Endothelial cell of umbilical vein (primary cell): ENCODE measurements at places on chromosomes 7 and 10. TPM values are rescaled to one million over a fixed set of nuclear protein-coding genes. Genes with fewer than 3 reads are reported as not detected.

FRMD4A gene
- 107 and 123 TPM in 2 replicates for polyA plus RNA-seq

TUBAL3 gene
- not detected in 2 replicates for polyA plus RNA-seq

ERVW-1 gene
- not detected in 2 replicates for polyA plus RNA-seq

EVX1 gene
- polyA plus RNA-seq = not detected in 2 replicates

DNA sequence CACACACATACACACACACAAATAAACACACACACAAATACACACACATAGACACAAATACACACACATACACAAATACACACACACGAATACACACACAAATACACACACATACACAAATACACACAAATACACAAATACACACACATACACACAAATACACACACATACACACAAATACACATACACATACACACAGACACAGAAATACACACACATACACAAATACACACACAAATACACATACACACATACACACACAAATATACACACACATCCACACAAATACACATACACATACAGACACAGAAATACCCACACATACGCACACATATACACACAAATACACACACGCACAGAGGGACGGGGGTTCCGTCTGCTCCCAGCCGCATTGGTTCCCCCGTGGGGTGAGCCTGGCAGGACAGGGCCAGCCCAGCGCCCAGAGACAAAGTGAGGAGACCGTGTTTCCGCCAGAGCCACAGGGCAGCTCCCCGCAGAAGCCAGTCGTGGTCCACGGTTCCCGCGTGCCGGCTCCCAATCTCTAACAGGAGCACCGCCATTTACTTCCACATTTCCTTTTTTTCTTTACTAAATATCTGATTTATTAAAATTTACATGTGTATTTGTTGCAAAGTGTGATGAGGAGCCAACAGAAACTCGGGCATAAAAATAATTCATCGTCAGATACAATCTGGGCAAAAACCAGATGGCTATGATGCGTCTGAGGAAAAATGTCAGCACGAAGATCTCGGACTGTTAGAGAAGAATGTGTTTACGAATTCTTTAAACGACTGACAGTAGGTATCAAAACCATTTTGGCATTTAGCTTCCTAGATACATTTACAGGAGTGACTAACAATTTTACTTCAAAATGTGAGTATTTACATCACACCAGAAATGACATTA is 3.1 kb upstream of the KNDC1 start:
- no peak for DNase-seq

GRCh38 chr10:93746844-93747284 is 10.9 kb upstream of the LGI1 start:
- DNase-seq = peak; percentile 2

GRCh38 chr7:118629898-118630438 is 405.5 kb downstream of the ANKRD7 start:
- no peak for DNase-seq

- no peak for DNase-seq
These were observed 264.4 kb downstream of the NEBL start for GRCh38 chr10:20632696-20633095.

GRCh38 chr10:126085806-126086205 is 189.4 kb downstream of the FANK1 start:
- no peak for DNase-seq

DNA sequence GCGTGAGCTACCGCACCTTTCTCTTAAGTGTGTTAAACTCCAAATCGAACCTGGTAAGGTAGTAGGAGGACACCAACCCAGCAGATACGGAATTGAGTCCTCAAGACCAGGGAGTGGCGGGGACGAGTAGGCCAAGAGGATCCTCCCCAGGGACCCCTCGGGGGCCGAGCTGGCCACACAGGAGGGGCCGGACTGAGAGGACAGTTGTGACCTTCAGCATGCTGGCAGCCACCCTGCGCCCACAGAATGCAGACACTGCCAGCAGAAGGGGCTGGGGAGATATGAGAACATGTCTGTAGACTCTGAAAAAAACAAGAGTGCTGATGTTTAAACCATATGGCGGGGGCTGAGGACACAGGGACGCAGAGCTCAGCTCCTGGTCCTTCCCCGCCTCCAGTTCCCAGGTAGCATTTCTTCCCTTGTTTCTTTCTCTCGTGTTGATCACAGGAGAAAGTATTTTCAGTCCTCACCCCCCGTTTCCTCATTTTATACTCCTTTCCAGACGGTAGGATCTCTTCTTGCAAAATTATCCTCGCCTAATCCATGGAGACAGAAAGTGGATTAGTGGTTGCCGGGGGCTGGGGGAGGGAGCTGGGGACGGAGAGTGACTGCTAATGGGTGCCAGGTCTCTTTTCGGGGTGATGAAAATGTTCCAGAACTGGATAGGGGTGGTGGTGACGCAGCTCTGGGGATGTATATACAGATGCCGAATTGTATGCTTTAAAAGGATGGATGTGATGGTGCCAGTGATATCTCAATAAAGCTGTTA is 11.5 kb upstream of the UNCX start:
- DNase-seq = no peak

DNA sequence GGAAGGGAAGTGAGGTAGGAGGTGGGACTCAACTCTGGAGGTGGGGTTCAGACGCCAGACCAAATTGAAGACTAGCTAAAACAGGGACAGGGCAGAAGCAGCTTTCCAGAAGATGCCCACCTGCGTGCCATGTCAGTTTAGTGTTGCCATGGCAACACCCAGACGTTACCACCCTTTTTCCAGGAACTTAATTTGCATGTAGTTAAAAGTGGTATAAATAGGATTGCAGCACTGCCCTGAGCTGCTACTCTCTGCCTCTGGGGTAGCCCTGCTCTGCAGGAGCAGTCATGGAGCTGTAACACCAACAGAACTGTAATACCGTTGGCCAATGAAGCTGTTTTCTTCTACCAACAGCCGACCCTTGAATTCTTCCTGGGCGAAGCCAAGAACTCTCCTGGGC is 93.8 kb downstream of the PRKCQ start:
- no peak for DNase-seq

DNA sequence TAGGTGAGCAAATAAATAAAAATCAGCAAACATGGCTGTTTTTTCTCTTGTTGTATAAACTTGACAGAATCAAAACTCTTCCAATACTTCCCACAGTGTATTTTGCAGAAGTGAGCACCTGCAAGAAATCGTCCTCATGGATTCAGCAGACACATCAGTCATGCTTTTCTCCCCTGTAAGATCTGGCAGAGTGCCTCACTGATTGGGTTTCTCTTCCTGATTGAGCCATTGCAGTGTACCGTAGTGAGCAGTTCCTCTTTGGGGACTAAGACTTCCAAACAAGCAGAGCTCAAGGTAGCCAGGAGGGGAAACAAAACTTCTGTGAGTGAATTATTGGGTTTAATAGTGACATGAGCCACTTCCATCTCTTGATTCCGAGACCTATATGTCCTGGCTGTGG is 2.2 kb upstream of the CCDC3 start:
- DNase-seq = no peak

GRCh38 chr7:147406521-147407135 is 1183.9 kb upstream of the C7orf33 start:
- DNase-seq = no peak

GRCh38 chr10:45373003-45373575 is 927 bp upstream of the ALOX5 start:
- no peak for DNase-seq

- no peak for DNase-seq
These were observed 63.3 kb downstream of the AKR1B1 start for GRCh38 chr7:134395604-134396003.

- no peak for DNase-seq
These were observed 27.8 kb downstream of the DIP2C start for GRCh38 chr10:661597-662222.

DNA sequence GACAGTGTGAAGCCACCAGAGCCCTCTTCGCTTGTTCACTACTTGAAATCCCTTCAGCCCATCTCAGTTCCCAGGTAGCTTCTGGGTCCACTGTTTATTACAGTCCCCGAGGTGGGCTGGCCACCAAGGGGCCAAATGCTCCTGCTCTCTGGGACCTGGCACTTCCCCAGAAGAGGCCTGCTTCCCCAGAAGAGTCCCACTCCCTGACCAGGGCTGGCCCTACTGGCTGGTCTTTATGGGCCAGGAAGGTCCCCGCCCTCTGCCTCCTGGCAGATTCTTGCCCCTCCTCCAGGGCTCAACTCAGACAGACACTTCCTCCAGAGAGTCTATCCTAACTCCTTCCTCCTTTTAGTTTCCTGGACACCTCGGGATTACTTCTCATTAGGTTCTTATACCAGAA is 70.7 kb upstream of the LRRC18 start:
- no peak for DNase-seq

DNA sequence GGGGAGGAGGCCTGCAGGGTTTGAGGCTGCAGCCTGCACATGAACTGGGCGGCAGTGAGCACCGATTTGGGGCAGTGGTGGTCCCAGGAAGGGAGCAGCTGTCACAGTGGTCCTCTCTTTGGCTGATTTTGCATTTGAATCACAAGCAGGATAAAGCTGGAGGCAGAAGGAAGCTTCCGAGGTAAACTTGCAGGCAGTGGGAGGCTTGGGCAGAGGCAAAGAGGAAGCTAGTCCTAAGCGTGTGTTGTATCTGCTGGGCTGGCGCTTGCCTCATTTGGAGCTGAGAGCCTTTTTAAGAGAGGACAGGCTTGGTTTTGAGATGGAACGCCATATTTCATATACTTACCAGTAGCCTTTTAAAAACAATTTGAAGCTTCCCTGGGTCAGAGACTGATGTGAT is 177.2 kb upstream of the PODXL start:
- DNase-seq = no peak

GRCh38 chr10:3481496-3481895 is 303.5 kb downstream of the KLF6 start:
- no peak for DNase-seq

DNA sequence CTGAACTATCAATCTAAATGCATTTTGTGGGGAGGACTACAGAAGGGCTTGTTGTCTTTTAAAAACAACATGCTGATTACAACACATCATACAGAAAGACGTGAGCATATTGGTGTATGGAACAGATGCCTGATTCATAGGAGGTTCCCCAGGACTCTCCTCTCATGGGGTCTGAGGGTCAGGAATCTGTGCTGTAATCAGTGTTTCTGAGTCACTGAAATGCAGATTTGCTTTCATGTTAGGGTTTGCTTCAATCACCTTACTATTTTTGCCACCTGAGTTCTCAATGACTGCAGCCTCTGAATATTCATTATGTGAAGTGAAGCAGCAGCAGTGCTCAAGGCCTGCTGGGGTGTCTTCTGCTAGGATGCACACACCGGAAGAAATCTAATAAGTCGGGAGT is 550 bp upstream of the ANK3 start:
- peak; percentile 9 for DNase-seq

DNA sequence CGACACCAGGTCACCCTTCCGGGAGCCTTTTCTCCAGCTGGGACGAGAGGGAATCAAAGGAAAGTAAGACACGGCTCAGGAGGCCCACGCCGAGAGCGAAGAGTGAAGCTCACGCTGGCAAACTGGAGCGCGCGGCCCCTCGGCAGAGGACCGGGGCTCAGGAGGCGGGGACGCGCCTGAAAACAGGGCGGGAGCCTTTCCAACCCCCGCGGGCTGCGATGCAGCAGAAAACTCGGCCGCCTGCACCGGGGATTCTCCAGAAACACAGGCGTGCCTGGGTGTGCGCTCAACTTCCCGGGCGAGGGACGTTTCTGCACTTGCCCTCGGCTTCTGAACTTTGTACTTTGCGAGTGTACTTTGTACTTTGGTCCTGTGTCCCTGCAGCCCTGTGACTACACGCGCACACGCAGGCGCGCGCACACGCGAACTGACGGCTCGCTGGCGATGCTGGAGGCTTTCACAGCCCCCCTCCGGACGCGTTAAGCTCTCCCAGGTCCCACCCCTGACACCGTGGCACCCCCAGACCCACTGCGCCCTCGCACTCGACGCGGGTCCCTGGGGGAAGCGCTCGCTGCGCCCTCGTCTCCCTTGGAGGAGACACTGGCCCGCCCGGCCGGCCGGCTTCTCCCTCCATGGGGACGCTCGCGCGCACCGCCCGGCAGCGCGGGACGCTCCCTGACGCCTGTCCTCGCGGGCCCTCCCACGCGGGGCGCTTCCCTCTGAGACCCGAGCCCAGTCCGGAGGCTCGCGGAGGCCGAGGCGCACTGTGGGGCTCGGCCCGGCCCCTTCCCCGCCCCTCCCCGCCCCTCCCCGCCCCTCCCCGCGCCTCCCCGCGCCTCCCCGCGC is 588 bp upstream of the PAOX start:
- DNase-seq = peak; percentile 54

DNA sequence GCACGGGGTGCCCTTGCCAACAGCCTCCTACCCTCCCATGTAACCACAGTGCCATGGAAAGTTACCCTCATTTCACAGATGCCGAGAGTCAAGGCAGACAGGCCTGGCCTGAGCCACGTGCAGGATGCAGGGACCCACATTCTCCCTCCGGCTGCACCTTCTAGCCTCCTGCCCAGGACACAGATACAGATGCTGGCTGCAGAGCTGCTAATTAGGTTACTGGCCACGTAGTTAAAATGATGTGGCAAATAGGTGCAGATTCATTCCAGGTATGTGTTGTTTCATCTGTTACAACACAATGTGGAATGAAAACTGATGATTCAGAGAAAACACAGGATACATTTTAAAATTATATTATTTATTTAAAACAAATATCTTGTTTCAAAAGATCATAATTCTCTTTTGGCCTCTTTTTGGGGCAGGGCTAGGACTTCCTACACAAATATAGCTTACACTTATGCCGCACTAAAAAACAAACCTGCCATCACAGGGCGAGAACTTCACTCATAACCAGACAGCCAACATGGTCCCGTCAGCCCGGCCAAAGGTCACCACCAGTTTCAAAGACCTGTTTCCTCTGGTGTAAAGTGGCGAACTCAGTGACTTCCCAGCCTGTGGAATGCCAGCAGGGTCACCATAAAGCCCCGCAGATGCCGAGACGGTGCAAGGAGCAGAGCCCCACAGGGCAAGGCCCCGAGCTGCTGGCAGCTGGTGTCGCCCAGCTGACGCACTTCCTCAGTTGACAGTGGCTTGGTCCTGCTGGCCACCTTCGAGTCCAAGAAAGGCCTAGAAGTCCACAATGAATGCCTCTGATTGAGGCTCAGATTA is 83.5 kb downstream of the TNS3 start:
- no peak for DNase-seq

- DNase-seq = no peak
These were observed 56.5 kb downstream of the MMRN2 start for GRCh38 chr10:86900955-86901354.

- no peak for DNase-seq
These were observed 28.9 kb upstream of the PCGF5 start for GRCh38 chr10:91191584-91191919.

- peak; percentile 45 for DNase-seq
These were observed 10.7 kb downstream of the NCOA4 start for GRCh38 chr10:46019569-46020343.

DNA sequence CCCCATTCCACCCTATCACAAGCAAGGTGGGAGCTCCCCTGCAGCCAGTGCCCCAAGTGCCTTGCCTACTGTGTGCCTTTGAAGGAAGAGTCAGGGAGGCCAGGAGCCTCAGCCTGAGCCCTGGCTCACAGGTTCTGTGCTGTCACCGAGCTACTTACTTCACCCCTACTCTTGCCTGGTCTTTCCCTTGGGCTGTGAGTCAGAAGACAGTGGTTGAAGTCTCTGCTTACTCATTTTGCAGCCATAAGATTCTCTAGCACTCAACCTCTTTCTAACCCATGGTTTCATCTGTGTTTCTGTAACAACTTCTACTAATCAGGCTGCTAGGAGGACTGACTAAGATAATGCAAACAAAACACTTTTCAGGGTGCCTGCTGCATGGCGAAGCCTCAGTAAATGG is 114.5 kb downstream of the PLCE1 start:
- DNase-seq = no peak
